ENCODE measurements at places on chromosomes 7 and 10. TPM values are rescaled to one million over a fixed set of nuclear protein-coding genes. Genes with fewer than 3 reads are reported as not detected.

Gene NKX1-2
- total RNA-seq, result not detected

Gene EPDR1
- total RNA-seq, result 6.0 TPM

Gene ZNF25
- total RNA-seq, result 12.7 TPM

Gene TIAL1
- total RNA-seq, result 192 TPM

DNA sequence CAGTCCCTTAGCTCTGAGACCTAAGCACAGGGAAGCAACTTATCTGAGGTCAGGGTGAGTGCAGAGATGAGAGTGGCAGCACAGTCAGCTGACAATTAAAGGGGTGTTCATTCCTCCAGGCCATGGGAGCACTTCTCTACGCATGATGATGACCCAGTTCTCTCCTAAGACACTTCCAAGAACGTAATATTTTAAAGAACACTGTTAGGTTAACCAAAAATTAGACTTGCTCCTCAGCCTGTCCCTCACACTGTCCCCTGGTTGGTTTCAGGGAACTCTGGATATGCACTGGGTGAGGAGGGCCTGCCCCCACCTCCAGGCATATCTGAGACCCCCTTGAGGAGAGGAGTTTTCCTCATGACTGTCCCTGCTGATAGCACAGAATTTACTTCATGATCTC lies 767.5 kb downstream of the GRID1 start:
- peak; percentile 27 for DNase-seq

DNA sequence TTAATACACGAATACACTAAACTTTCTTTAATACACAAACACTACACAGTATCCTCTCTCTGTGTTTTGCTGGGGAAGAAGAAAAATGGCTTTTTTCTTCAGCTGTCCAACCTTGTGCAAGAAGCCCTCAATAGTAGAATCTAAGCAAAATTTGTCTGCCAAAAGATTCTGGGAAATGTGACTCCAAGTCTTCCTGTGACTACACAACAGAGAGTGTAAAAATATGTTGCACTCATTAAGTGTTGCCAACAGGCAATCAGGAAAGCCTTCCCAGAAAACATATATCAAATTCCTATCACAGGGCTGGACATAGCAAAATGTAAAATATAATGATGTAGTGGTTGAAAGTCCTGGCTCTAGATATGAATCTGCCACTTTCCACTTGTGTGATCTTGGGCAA lies 825.1 kb upstream of the ZWINT start:
- no peak for DNase-seq

DNA sequence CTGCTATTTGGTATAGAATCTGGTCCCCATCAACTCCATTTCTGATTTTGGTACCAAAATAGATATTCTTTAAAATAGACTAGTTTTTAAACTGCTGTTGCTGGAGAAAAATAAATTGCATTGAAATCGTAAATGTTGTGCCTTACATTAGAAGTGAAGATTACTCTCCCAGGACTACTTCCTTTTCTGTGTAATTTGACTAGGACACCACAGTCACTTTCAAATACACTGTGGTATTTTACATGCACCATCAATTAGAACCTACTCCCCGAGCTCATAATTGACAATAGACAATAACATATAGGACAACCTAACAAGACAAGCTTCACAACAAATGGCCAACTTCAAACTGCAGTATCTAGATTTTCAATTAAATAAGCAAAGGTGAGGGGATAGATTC lies 211.5 kb downstream of the DGKB start:
- DNase-seq, result no peak

DNA sequence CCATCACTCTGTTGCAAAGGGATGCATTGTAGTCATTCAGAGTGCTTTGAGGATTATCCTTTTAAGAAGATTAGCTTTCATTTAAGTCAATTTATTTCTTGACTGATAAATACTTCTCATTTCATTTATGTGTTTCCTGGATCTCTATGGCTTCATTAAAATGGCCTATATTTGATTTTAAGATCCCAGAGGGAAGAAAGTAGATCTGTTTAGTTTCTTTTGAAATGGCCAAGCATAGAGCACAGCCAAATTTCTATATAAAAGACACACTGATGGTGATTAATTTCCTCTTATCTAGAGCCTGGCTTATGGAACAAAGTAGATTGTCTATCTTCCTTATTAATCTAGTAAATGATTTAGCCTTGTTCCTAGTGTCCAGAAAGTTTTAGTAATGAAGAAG lies 129.7 kb upstream of the CALCR start:
- no peak for DNase-seq

DNA sequence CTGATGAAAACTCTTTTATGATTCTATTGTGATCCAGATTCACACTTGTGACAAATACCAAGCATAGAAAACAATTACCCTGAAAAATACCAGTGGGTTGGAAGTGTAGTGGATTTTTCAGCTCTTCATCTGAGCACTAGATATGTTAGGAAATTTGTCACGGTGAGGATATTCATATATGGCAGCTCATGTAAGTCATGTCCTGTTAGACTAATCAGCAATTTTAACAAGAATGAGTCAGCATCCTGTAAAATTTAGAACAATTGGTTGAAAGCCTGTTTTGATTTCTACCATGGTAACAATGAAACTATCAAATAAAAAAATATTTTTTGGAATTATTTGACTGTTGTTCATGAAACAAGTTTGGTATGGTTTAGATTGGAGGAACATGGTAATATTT lies 334.3 kb downstream of the CACNA2D1 start:
- no peak for DNase-seq

GRCh38 chr10:34156781-34157425 lies 658.2 kb downstream of the PARD3 start:
- DNase-seq, result no peak

DNA sequence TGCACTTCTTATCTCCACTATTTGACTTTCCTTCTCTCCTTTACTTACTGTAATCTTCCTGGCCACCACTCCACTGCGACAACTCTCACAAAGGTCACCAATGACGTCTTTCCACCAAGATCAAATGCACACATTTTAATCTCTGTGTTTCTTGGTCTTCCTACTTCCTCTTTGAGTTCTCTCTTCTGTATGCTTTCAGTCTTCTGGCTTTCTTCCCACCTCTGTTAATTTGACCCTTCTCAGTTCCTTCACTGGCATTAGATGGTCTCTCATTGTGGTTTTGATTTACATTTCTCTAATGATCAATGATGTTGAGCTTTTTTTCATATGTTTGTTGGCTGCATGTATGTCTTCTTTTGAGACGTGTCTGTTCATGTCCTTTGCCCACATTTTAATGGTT lies 31.9 kb downstream of the FAM107B start:
- no peak for DNase-seq

DNA sequence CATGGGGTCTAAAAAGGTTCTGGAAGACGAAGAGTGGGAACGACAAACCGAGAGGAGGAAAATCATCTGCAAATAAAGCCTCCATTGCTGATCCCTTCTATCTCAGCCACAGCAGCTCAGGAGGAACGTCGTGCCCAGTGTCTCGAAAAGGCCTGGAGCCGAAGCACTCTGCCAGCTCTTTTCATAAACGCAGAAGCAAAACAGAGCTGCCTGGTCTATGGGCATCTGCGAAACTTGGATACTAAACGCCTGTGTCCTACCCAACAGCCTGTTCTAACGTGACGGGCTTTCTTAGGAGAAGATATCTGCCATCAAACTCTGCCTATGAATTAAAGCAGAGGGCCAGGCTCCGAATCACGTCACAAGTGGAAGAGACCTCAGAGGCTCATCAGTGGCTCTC lies 68.7 kb downstream of the GNA12 start:
- no peak for DNase-seq

GRCh38 chr7:31729195-31729804 lies 42.3 kb downstream of the PPP1R17 start:
- DNase-seq, result no peak

DNA sequence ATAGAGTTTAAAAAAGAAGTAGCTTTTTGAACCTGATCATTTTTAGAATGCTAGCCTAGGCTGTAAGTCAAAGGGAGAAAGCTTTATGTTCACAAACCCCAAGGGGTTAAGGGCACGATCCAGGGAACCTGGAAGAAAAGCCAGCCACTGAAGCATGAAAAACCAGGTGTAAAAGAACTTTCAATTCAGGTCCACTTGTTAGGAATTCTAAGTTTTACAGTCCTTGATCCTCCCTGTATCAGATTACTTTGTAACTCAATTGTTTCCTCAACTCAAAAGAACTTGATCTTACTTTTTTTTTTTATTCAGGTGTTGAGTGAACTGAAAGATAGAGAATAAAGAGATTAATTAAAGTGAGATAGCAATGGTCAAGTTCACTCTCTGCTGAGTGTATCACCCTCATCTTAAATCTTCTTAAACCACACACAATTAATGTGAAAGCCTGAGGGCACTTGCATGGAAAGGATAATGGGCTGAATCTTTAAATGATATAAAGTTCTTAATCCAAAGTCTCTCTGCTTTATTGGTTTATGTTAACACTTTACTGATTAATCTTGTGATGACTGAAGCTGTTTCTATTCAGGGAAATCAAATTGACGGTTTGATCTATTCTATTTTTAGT lies 672.2 kb upstream of the LRRN3 start:
- DNase-seq, result no peak

DNA sequence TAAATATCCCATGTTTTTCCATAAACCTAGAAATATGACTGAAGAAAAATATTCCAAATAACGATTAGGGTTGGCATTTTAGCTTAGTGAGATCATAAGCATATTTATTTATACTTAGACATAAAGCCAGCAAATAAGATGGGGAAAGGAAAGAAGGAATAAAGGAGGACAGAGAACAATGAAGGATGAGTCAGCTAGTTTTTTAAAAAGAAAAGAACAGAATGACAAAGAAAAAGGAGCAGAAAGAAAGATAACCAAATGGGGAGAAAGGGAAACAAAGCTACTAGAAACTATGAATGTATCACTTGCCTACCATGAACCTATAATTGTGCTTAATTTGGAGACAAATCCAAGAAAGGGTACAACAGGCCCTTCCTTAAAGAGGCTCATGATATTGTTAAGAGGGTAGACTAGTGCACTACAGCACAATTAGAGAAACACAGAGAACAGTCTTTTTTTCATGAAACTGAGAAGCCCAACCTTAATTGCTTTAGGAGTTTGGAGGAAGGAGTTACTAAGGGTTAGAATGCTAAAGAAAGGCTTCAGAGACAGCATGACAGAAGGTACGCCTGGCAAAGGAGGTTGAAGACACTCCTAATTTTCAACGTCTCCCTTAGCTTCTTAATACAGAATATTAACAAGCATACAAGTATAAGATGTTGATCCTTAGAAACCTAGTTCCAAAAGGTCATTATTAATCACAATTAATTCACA lies 23.9 kb downstream of the HERPUD2 start:
- no peak for DNase-seq
